ENCODE measurements at places on chromosomes 6 and 20. TPM values are rescaled to one million over a fixed set of nuclear protein-coding genes. Genes with fewer than 3 reads are reported as not detected.

Gene BPIFB1
- not detected for total RNA-seq

Gene CCND3
- total RNA-seq = 16.6 TPM

Gene RNF39
- total RNA-seq = not detected

Gene IL17A
- total RNA-seq = not detected

Gene SAPCD1
- 2.1 TPM for total RNA-seq

Gene SPTLC3
- total RNA-seq = 3.5 TPM

Gene DDO
- total RNA-seq = 1.8 TPM

Gene JPH2
- 0.46 TPM for total RNA-seq

Gene REV3L
- total RNA-seq = 129 TPM
